ENCODE measurements at places on chromosomes 13 and 19.

DNA sequence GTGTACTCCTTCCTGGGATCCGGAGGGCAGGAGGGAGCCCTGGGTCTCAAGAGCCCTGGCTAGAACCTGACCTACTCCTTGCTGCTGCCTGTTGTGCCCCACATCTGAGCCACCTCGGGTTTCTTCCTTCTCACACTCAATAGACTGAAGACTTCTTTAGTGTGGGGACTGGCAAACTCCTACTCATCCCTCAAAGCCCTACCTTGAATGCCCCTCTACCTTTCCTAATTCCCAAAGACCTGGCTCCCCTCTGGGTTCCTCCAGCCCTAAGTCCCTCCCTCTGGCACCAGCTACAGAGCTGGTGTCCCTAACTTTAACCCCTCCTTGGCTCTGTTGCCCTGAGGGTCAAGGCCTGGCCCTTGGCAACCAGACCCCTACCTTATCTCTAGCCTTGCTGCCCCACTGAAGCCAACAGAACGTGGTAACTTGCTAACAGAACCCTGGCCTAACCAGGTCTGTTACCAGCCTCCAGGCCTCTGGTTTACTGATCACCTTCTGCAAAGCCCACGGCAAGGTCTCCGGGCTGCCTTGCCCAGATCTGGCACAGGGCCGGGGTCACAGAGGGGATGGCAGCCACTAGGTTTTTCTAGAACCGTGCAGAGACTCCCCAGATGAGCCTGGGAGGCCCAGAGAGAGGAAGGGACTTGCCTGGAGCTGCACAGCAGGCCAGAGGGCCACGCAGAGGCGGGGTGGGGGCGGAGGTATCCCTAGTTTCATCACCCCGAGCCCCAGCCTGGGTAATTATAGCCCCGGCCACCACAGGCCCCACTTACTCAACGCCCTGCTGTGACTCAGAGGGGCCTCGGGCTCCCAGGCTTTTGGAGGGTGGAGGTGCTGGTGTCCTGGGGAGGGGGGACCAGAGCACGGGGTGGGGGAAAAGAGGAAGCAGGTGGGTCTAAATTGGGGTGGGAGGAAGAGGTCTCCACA is 15.3 kb downstream of the ZBTB7A start:
- peak; percentile 25 for ATAC-seq

GRCh38 chr13:40026741-40027140 is 371.3 kb downstream of the COG6 start:
- peak; percentile 64 for ATAC-seq

DNA sequence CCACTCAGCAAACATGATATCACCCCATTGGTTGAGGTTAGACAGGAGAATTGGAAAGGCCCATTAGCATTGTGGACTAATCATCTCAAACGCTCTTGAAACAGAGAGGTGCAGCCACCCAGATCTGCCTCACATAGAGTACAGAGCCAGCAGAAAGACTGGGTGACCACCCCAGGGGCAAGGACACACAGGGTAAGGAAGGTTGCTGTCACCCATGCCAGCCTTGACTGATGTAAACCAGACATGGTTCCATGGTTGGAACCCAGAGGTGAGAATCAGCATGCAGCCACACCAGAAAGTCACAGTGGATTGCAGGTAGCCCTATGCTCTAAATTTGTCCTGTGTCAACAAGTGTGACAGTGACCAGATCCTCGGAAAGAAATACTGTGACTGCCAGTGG is 1268.8 kb downstream of the EFNB2 start:
- ATAC-seq, result no peak

DNA sequence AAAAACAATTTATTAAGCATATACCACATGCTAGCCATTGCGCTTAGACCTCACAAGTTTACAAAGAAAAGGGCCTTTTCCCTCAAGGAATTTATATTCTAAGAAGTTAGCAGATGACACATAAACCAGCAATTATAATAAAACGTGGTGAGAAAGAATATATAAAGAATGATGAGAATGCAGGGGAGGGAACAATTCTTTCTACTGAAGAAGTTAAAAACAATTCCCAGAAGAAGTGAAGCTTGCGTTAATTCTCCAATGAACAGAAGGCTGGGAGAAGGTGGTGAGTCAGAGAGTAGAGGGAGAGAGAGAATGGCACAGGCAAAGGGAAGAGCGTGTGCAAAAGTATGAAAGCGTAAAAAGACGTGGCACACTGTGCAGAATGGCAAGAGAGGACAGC is 69.5 kb upstream of the ZDHHC20 start:
- ATAC-seq, result no peak

GRCh38 chr19:33499248-33499647 is 22.3 kb downstream of the PEPD start:
- no peak for ATAC-seq

DNA sequence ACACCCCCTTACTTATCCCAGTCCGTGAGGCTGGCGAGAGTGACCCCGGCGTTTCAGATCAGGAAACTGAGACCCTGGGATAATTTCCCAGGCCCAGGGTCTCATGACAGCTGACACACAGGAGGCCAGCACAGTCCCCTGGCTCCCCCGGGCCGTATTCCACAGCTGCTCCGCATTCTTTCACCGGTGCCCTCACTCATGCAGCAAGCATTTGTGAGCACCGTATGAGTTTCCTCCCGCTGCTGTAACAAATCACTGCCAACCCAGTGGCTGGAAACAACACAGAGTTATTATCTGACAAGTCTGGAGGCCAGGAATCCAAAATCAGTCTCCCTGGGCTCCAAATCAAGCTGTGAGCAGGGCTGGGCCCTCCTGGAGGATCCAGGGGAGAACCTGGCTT is 21.3 kb downstream of the GADD45B start:
- no peak for ATAC-seq

DNA sequence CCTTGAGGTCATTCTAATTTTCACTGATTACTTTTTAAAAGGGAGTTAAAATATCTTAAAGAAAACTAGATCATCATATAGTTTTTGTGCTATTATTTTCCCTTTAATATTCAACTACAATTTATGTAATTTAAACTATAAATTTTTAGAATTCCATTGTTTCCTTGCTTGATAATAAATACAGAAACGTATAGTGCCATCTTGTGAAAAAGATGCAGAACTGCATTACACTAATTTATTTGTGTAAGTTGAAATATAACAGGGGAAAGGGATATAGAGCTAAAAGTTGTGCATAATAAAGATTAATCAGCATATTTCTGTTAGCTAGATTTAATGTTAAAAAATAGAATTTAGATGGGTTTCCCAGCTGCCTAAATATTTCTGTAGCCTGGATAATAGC is 61.5 kb upstream of the TDRD3 start:
- no peak for ATAC-seq

- ATAC-seq, result no peak
Observed at GRCh38 chr13:50392977-50393376, 377.7 kb downstream of the KCNRG start.

Measured in activated CD4-positive, CD25-positive, alpha-beta regulatory T cell treated with anti-CD3 and anti-CD28 coated beads, Interleukin-2, amount 50 U/mL, for 24 hours (primary cell).